ENCODE measurements at places on chromosomes 7 and 10.

GRCh38 chr10:132149917-132150316 lies 36.8 kb upstream of the DPYSL4 start:
- no peak for DNase-seq

DNA sequence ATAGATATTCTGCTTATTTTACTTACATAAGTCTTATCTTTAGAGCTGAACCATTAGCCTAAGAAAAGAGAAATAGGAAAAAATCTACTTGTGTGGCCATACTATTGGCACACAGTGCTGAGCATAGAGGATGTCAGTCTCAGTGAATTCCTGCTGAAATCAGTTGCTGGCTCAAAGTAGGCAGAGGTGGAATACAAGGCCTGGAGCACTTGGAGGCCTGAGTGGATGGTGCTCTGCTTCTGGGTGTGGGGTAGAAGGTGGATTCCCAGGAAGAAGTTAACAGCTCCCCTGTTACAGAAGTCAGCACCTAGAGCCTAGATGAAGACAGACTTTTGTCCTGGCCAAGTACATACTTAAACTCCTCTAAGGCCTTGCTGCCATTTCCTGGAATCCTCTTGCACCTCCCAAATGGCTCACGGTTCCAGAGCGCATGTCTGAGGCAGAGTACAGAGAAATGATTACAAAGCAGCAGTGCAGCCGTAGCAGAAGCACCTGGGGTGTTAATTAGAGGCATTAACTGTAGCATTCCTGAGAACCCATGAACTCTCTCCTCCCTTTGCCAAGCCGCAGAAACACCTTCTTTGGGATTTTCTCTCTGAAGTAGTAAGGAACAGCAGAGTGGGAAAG lies 18.0 kb upstream of the XPNPEP1 start:
- no peak for DNase-seq

DNA sequence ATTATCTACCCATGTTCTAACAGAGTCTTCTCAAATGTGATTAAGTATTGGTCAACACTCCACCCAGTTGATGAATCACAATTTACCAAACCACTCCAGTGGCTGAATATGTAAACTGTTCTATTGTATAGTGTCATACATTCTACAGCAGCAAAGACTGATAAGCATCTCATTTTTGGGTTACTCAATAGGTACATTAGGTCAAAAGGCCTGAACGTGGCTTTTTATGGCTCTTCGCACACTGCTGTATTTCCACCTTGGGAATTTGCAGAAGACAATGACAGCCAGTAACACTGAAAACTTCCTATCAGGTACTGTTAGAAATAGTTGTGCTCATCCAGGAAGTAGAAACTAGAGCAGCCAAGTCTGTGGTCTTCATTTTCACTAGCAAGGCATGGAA lies 166.9 kb downstream of the GLI3 start:
- DNase-seq: no peak

GRCh38 chr10:133616371-133617130 lies 10.0 kb downstream of the FRG2B start:
- DNase-seq: no peak

DNA sequence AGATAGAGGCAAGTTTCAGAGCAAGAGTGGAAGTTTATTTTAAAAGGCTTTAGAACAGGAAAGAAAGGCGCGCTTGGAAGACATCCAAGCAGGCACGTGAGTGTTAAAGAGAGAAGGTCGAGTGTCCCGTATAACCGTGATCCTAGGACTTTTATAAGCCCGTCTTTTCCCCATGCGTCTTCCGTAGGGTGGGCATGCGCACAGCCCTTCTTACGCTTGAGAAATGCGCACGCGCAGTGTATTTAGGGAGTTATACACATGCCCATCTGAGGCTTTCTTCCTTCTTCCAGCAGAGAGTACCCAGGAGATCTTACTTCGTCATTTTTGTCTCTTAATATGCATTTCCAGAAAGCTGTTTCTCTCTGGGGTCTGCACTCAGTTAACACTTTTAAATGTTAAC lies 52.4 kb downstream of the CALD1 start:
- no peak for DNase-seq
